ENCODE measurements at places on chromosomes 6 and 20.

GRCh38 chr20:23401051-23401450 is 20.2 kb downstream of the NAPB start:
- H3K4me1 ChIP-seq: peaks cover 6% of the 10 kb centered on the region
- H3K27ac ChIP-seq: no peak overlapping the region
- H3K36me3 ChIP-seq: peaks cover 52% of the 10 kb centered on the region
- H3K27me3 ChIP-seq: no peaks in the 10 kb centered on the region

GRCh38 chr6:118354641-118355040 is 193.5 kb upstream of the PLN start:
- no peak overlapping the region for H3K27ac ChIP-seq
- no peaks in the 10 kb centered on the region for H3K4me1 ChIP-seq
- H3K4me3 ChIP-seq: no peak overlapping the region
- DNase-seq: no peak
- no peaks in the 10 kb centered on the region for H3K36me3 ChIP-seq
- H3K27me3 ChIP-seq: no peaks in the 10 kb centered on the region

GRCh38 chr6:125294925-125295324 is 6.8 kb downstream of the HDDC2 start:
- H3K4me1 ChIP-seq: peaks cover 52% of the 10 kb centered on the region
- H3K4me3 ChIP-seq: no peak overlapping the region
- H3K36me3 ChIP-seq: peaks cover 5% of the 10 kb centered on the region
- no peak for DNase-seq

- H3K27ac ChIP-seq: peak overlapping the region; percentile 71
- peaks cover 26% of the 10 kb centered on the region for H3K4me1 ChIP-seq
- DNase-seq: no peak
- no peak overlapping the region for H3K4me3 ChIP-seq
- no peaks in the 10 kb centered on the region for H3K27me3 ChIP-seq
Observed at GRCh38 chr6:53628354-53629119, 37.0 kb downstream of the KLHL31 start.

GRCh38 chr6:10398446-10399218 is 16.2 kb downstream of the TFAP2A start:
- H3K4me3 ChIP-seq: no peak overlapping the region
- no peaks in the 10 kb centered on the region for H3K27me3 ChIP-seq
- DNase-seq: no peak

GRCh38 chr20:14113416-14113815 is 118.1 kb downstream of the MACROD2 start:
- no peaks in the 10 kb centered on the region for H3K36me3 ChIP-seq
- H3K27ac ChIP-seq: no peak overlapping the region
- no peaks in the 10 kb centered on the region for H3K27me3 ChIP-seq
- DNase-seq: no peak
- no peaks in the 10 kb centered on the region for H3K4me1 ChIP-seq
- H3K4me3 ChIP-seq: no peak overlapping the region

- peak overlapping the region; percentile 60 for H3K4me3 ChIP-seq
- no peaks in the 10 kb centered on the region for H3K27me3 ChIP-seq
- H3K36me3 ChIP-seq: no peaks in the 10 kb centered on the region
- peak; percentile 29 for DNase-seq
Observed at GRCh38 chr6:3356056-3356823, 97.5 kb downstream of the PSMG4 start.

GRCh38 chr6:106512048-106512967 is 117.0 kb downstream of the RTN4IP1 start:
- H3K4me1 ChIP-seq: peaks cover 86% of the 10 kb centered on the region
- peak overlapping the region; percentile 93 for H3K27ac ChIP-seq
- H3K4me3 ChIP-seq: peak overlapping the region; percentile 76
- no peak for DNase-seq

DNA sequence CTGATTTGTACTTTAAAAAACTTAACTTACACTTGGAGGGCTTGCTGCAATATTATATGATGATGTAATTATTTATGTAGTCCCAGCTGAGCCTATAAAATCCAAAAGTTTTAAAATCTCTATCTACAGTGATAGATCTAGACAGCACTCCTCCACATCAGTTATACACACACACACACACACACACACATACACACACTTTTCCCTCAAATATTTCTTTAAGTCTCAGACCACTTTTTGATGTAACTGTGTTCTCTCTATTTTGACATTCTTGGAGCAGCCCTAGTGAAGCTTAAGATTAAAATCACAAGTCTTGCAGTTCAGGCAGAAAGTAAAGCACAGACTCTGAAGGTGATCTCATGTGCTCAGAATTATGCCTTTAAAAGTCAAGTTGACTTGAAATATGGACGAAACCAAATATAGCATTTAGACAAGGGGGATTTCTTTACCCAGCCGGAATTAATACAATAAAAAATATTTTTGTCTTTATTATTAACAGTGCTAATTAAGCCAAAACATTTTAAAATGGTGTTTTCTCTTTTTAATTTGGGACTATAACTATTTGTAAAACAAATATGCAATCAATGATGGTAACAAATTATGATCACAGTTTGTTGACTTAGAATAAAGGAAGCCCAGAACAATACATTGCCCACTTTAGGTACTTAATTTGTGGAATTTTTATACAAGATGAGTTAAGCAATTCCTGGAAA is 63.5 kb upstream of the TMEM30A start:
- DNase-seq: no peak
- H3K4me3 ChIP-seq: no peak overlapping the region
- no peak overlapping the region for H3K27ac ChIP-seq
- H3K36me3 ChIP-seq: no peaks in the 10 kb centered on the region
- H3K4me1 ChIP-seq: peaks cover 10% of the 10 kb centered on the region

DNA sequence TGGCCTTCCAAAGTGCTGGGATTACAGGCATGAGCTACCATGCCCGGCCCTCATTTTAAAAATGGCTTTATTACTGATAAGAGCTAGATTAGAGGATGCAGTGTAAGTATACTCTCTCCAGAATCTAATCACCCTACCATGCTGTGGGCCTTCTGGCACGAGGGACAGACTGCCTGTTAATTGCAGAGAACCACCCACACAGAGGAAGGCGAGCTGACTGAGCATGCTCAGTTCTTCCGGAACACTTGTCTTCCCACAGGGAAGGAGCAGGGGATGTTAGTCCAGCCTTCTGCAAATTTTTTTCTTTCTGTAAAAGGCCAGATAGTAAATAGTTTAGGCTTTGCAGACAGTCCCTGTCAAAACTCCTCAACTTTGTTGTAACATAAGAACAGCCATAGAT is 48.9 kb downstream of the ALDH5A1 start:
- H3K4me3 ChIP-seq: no peak overlapping the region
- H3K27ac ChIP-seq: no peak overlapping the region
- H3K4me1 ChIP-seq: no peaks in the 10 kb centered on the region
- H3K27me3 ChIP-seq: no peaks in the 10 kb centered on the region

DNA sequence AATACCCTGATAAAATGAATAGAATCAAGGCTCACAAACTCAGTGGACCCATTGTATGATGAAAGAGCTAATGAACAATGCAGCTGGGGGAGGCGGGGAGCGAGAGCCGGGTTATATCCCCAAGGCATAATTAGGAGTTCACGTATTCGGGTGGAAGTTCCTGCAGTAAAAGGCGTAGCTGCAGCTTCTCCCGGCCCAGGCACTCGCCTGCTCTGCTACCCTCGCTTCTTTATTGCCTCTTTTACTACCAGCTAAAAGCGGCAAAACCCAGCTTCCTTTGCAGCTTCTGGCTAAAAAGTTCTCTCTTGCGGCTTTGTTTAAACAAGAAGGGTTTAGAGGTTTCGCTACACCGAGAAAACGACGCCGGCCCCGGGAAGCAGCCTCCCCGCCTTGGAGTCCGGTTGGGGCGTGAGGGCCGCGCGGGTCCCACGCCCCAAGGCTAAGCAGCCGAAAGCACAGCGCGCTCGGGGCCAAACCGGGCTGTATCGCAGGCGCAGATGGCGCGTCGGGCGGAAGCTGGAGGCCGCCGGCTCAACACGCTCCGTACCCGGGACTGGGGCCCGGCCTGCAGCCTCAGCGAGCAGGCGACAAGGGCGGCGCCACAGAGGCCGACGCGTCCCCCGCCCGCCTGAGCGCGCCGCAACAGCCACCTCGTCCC is 1.6 kb downstream of the ZBTB2 start:
- H3K4me3 ChIP-seq: peak overlapping the region; percentile 85
- H3K27ac ChIP-seq: peak overlapping the region; percentile 100
- H3K36me3 ChIP-seq: no peaks in the 10 kb centered on the region
- no peaks in the 10 kb centered on the region for H3K27me3 ChIP-seq
- peak; percentile 58 for DNase-seq

DNA sequence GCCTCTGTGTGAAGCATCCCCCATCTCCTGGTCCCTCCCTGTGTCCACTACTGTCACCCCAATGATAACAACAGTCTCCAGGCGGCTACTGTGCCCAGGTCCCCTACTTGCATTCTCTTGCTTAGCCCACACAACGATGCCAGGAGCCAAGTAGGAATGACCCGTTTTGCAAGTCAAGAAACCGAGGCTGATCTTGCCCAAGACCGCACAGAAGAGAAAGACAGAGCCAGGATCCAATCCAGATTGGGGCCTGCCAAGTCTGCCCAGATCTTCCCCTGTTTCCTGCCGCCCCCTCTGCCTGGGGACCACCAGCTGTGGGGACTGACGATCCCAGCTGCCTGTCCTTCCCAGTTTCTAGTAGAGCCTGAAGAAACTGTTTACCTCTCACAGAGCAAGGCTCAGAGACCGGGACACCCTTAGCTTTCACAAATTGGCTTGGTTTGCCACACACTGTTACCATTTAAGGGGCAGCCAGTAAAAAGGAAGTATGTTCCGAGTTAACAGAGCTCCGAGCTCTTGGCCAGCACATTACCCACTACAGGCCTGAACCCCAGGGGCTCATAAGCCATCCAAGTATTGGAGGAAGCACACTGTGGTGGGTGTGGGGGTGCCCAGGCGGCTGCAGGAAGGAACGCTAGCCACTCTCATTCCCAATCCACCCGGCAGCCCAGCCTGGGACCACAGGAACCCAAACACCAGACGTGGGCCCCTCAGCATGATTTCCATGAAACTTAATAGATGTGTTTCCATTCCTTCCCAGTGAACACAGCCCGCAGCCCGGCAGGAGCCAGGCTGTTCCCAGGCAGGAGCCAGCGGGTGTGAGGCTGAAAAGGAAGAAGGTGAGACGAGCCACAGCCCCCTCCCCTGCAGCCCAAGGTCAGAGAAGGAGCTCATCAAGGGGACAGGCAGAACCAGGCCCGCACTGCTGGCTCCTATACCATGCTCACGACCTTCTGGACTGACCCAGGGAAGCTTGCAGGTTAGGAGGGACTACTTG is 7.9 kb downstream of the KIAA1755 start:
- H3K27me3 ChIP-seq: no peaks in the 10 kb centered on the region
- H3K36me3 ChIP-seq: no peaks in the 10 kb centered on the region
- H3K4me3 ChIP-seq: no peak overlapping the region
- no peak for DNase-seq

DNA sequence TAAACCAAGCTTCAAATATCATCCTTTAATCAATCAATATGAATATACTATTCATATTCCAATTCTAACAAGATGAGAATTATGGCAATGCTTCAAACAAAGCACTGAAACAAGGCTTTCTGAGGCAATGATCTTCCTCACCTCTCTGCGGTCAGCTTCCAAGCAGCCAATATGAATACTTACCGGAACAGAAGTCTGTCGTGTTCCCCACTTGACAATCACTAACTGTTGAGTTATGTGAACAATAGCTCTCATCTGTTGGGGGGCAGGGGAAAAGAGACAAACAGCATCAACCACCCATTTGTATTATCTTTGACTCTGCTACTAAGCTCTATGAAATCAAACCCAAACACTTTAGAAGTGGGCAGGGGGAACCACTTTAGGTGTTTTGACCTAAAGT is 4.5 kb downstream of the CD164 start:
- H3K4me1 ChIP-seq: peaks cover 61% of the 10 kb centered on the region
- DNase-seq: no peak
- no peaks in the 10 kb centered on the region for H3K27me3 ChIP-seq
- H3K4me3 ChIP-seq: no peak overlapping the region
- H3K27ac ChIP-seq: no peak overlapping the region

DNA sequence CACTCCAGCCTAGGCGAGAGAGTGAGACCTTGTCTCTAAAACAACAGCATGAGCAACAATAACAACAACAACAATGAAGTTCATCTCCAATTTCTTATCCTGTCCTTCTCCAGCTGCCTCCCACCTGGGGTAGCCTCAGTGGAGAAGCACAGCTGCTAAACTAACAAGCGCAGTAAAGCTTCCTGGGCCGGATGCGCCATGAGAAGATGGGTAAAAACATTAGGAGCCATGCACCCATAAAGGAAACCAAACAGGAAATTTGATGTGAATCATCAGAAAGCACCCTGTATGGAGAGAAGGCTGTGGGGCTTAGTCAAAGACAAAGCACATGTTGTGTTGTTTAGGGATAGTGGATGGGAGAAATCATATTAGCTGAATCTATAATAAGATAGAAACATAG is 61.1 kb upstream of the CCN6 start:
- DNase-seq: no peak
- no peak overlapping the region for H3K27ac ChIP-seq
- no peaks in the 10 kb centered on the region for H3K36me3 ChIP-seq
- no peak overlapping the region for H3K4me3 ChIP-seq

GRCh38 chr6:132202574-132202973 is 198.7 kb downstream of the MOXD1 start:
- no peaks in the 10 kb centered on the region for H3K36me3 ChIP-seq
- no peaks in the 10 kb centered on the region for H3K27me3 ChIP-seq
- no peak for DNase-seq
- H3K4me3 ChIP-seq: no peak overlapping the region

- H3K4me1 ChIP-seq: no peaks in the 10 kb centered on the region
- no peak overlapping the region for H3K27ac ChIP-seq
- DNase-seq: no peak
Observed at GRCh38 chr20:64246616-64247306, 8.8 kb upstream of the PCMTD2 start.

- no peak overlapping the region for H3K27ac ChIP-seq
- H3K27me3 ChIP-seq: no peaks in the 10 kb centered on the region
- DNase-seq: no peak
- H3K36me3 ChIP-seq: no peaks in the 10 kb centered on the region
- no peak overlapping the region for H3K4me3 ChIP-seq
Observed at GRCh38 chr6:80969439-80969838, 783.0 kb downstream of the TENT5A start.

DNA sequence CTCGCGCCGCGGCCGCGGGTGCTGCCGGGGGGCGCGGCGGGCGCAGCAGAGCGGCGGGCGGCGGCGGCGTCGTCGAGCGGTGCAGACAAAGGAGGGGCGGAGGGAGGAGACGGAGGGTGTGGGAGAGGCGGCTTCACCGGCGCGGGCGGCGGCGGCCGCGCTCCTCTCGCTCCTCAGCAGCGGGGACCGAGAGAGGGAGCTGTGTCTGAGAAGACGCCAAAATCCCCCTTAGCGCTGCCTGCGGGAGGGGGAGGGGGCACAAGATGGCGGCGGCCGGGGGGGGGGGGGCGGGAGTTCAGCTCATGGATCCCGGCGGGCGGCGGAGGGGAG is 296 bp downstream of the ADNP start:
- peak overlapping the region; percentile 60 for H3K4me3 ChIP-seq
- H3K27me3 ChIP-seq: no peaks in the 10 kb centered on the region
- no peaks in the 10 kb centered on the region for H3K36me3 ChIP-seq
- H3K27ac ChIP-seq: peak overlapping the region; percentile 99

- no peaks in the 10 kb centered on the region for H3K27me3 ChIP-seq
- DNase-seq: no peak
- no peak overlapping the region for H3K27ac ChIP-seq
- H3K4me1 ChIP-seq: no peaks in the 10 kb centered on the region
- H3K36me3 ChIP-seq: no peaks in the 10 kb centered on the region
Observed at GRCh38 chr20:54047048-54047447, 23.3 kb downstream of the BCAS1 start.

GRCh38 chr6:142756215-142756630 is 188.8 kb downstream of the HIVEP2 start:
- no peak for DNase-seq
- H3K27me3 ChIP-seq: no peaks in the 10 kb centered on the region
- H3K36me3 ChIP-seq: no peaks in the 10 kb centered on the region
